ENCODE measurements at places on chromosomes 16 and 17. TPM values are rescaled to one million over a fixed set of nuclear protein-coding genes. Genes with fewer than 3 reads are reported as not detected.

DNA sequence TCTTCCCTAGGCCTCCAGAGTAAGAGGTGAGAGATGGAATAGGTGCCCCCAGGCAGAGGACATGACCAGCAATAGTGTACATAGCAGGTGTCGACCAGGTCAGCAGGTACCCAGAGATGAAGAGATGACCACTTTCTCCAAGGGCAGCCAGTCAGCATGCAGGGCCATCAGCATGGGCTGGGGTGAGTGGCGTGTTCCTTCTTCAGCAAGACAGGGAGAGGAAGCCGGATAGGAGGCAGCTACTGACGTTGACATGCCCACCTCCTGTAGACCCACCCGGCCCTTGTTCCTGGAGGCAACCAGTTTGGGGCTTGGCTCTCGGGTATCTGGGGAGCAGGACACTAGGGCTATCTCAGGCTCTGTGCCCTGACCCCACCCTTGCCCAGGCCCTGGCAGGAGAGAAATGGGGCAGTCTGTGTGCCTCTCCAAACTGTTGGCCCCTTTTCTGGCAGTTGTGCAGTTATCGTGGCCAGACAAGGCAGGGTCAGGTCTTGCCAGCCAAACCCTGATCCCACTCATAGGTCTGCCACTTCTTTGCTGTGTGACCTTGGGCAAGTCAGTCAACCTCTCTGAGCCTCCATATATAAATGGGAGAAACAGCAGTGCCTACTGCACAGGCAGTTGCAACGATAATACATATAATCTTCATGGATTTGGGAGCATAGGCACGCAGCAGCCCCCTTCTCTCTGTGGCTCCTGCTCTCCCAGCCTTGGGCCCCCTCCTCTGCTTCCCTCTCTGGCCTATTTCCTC, 1.4 kb upstream of the NDRG4 start:
- no peak for DNase-seq

GRCh38 chr17:41383690-41384089, 1.6 kb upstream of the KRT34 start:
- DNase-seq = no peak

GRCh38 chr17:38748149-38748891, at the start of gene PCGF2:
Gene PCGF2 (minus strand): TSS chr17:38748336. CDS start chr17:38740402, 7,934 bp downstream.
- DNase-seq = peak; percentile 71

ANKFN1 gene
- total RNA-seq = 1.1 TPM

GCGR gene
- total RNA-seq = not detected

SGF29 gene
- 19.7 TPM for total RNA-seq

KRTAP9-8 gene
- not detected for total RNA-seq

TRPV3 gene
- 1.4 TPM for total RNA-seq

NPW gene
- total RNA-seq = 226 TPM

ABCC6 gene
- total RNA-seq = 2.7 TPM

All from HCT116 (cell line).